ENCODE measurements at places on chromosomes 3 and 15. TPM values are rescaled to one million over a fixed set of nuclear protein-coding genes. Genes with fewer than 3 reads are reported as not detected.

- no peak for DNase-seq
Measured at GRCh38 chr3:154040283-154040682, 80.9 kb upstream of the ARHGEF26 start.

DNA sequence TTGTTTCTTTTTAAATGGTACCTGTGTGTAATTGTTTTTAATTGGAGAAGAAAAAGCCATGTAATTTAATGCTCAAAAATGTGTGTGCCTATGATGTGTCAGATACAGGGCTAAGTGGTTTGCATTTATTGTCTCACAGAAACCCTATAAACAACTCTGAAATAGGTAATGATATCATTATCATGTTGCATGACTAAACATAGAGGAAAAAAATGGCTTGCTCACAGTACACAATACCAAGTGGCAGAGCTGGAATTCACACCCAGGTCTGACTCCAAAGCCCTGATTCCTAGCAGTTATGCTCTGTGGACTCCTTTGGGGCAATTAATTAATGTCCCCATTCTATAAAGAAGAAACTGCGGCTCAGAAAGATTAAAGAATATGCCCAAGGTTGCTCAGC is 237.4 kb upstream of the TRIM42 start:
- no peak for DNase-seq

DNA sequence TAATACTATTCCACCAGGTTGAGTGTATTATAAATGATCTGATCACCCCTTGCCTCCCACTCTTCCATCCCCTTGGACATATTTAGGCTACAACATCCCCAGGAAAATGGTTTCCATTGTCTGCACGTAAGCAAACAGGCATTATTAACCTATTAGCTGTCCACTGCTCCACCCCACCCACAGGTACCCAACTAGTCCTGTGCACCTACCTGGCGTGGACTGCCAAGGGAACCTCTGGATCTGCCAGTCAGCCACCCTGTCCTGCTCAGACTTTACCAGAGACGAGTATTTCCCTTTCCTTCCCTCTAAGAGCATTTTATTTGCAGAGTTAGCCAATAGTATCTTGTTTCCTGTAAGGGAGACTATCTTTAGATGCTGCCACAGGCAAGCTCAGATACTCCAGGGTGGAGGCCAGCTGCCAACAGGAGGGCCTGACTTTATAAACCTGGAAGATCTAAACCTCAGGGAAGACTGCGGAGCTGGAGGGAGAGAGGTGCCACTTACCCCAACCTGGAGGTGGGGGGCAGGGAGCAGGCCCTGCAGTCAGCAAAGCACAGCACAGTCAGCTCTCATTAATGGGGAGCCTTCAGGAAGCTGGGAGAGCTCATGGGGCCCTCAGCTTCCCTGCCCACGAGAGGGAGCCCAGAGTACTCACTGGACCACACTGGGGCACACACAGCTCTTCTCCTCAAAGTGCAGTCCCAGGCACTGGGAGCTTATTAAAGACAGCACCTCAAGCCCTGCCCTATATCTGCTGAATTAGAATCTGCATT is at the start of gene CX3CR1:
Gene CX3CR1 (minus strand): TSS at position 292 of the 773 bp plus-strand sequence. CDS start 13,527 bp downstream, outside the sequence.
- no peak for DNase-seq

GRCh38 chr3:50167841-50168209 is 12.7 kb downstream of the SEMA3F start:
- DNase-seq = no peak

DNA sequence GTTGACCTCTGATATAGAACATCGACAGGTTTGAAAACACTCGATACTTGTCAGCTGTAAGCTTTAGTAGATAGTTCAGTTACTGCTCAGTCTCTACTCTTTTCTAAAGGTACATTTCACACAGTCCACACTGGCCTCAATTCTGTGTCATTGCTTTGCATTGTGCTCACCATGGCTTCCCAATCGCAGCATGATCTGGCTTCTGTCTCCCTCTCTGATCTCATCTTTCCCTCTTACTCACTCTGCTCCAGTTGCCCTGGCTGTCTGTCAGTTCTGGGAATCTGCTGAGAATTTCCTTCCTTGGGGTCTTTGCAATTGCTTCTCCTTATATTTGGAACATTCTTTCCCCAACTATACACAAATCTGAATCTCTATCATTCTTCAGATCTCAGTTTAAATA is 80.6 kb downstream of the GTF2E1 start:
- DNase-seq = no peak

DNA sequence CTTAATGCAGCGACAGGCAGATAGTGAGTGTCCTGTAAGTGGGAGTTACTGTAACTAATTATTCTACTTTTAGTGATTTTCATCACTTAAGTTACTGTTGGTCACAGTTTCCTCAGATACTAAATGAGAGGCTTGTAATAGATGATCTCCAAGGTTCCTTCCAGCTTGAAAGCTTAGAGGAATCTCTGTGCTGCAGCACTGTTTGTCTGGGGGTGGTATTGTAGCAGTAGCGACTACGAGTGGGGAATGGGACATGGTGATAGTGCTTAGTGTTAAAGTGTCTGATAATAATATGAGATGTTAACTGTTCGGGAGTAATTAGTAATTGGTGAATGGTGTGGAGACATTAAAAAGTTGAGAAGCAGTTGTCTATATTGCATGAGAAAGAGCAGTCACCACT is 12.4 kb downstream of the PPP4R2 start:
- DNase-seq = no peak

GRCh38 chr3:20245781-20246180 is 59.8 kb upstream of the SGO1 start:
- DNase-seq = no peak

GRCh38 chr3:34377961-34378360 is 579.5 kb downstream of the PDCD6IP start:
- DNase-seq = no peak

DNA sequence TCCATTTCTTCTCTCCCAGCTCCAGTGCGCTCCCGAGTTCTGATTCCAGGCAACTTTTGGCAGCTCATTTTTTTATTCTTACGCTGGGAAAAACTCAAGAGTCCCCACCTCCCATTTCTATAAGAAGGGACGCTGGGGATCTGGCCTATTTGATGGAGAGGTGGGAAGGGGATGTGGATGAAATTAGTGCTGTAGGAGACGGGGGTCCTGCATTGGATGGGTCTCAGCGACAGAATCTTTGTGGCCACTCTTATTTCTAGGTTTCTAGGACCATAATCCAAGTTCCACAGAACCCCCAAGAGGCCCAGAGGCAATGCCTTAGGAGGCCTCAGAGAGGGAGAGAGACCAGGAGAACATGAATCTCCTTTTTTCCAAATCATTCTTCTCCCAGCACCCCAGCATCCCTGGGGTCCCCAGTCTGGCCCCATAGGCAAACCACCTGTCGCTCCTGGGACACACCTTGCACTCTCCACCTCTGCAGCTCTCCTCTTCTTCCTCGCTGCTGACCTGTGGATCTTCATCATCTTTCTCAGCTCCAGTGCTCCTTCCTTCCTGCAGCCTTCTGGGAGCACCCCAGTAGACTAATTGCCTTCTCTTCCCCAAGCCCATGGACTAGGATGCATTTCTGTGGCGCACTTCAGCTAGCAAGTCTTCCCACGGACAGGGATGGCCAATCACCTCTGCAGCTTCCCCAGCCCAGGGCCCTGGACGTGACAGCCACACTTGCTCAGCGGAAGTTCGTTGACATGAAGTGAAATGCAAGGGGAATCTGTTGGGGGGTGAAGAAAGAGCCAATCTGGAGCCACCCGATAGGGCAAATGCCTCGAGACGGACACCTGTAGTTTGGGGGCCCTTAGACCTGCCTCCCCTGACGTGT is 100.1 kb upstream of the ALDH1A3 start:
- no peak for DNase-seq

DNA sequence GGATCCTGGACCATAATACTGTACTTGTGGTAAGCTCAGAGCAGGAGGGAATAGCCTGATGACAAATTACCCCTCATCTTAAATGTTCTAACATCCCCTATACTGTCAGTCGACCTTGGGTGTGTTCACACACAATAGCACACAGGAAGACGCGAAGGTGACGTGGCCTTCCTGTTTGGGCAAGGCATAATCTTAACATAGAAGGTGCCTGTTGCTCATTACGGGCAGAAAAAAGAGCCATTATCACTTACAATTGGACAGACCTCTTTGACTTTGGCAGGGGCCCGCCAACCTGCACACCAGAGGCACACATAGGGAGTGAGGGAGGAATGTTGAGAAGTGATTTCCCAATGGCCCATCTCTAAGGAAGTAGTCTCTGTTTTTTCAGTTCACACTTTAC is 144.2 kb downstream of the ANO10 start:
- DNase-seq = no peak

DNA sequence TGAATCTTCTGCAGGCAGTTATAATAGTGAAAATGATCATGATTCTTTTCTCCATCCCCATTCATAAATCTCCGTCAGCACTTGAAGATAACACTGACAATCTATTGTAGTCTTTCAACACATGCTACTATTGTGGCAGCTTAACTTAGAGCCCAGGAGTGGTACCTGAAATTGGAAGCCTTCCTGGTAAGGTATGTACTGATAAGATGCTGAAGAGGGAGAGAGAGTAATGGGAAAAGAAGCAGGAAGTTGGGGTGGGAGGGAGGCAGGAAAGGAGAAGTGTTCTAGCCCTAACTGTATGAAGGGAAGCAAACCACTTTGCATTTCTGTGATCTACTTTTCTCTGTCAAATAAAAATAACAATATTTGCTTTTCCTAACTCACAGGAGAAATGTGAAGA is 197.4 kb upstream of the RORA start:
- no peak for DNase-seq

DNA sequence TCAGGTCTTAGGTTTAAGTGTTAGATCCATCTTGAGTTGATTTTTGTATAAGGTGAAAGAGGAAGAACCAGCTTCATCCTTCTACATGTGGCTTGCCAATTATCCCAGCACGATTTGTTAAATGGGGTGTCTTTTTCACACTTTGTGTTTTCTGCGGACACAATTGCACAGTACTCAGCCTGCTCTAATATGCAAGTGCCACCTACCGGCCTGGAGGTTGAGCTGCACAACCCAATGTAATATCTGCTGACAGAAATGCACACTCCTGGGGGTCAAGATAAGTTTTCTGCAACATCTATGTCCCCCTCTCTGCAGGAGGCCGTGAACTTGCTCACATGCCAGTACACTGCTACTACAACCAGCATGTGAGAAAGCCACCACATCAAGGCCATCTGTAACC is 791.9 kb upstream of the ROBO1 start:
- DNase-seq = no peak

GRCh38 chr3:25727316-25727715 is 55.9 kb downstream of the NGLY1 start:
- DNase-seq = no peak

GRCh38 chr3:181362378-181362777 is 349.3 kb upstream of the SOX2 start:
- no peak for DNase-seq

DNA sequence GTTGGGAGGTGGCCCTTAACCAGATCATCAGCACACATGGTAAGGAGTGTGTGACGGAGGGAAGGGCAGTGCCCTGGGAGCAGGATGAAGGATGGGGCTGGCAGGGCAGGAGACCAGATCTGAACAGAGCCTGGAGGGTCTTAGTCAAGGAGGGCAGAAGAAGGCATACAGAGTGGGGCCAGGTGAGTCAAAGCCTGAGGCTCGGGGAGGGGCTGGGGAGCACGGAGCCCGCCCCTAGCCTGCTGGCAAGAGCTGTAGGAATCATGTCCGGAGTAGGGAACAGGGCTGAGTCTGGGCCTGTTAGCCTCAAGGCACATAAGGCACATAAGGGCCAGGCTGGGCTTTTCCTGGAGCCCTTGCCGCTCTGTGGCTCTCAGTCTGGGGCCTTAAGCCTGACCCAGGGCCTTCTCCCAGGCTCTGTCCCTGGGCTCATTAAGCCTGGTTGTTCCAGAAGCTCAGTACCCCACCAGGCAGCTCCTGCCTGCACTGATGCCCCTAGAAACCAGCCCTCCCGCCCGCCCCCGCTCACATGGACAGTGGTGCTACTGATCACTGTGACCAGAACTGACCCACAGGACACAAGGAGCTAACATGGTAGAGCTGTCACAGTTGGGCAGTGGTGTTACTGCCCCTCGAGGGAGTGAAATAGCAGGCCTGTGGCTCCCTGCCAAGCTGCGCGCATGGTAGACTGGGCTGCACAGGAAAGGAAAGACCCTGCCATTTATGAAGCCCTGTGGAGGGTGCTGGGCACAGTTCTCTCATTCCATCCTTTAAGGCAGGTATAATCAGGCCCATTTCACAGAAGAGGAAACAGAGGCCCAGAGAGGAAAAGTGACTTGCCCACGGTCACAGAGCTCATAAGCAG is 14.6 kb downstream of the ISG20 start:
- no peak for DNase-seq

- DNase-seq = no peak
Measured at GRCh38 chr15:57762302-57762701, 55.8 kb downstream of the POLR2M start.

- DNase-seq = no peak
Measured at GRCh38 chr15:95591886-95592285, 738.6 kb upstream of the NR2F2 start.

DNA sequence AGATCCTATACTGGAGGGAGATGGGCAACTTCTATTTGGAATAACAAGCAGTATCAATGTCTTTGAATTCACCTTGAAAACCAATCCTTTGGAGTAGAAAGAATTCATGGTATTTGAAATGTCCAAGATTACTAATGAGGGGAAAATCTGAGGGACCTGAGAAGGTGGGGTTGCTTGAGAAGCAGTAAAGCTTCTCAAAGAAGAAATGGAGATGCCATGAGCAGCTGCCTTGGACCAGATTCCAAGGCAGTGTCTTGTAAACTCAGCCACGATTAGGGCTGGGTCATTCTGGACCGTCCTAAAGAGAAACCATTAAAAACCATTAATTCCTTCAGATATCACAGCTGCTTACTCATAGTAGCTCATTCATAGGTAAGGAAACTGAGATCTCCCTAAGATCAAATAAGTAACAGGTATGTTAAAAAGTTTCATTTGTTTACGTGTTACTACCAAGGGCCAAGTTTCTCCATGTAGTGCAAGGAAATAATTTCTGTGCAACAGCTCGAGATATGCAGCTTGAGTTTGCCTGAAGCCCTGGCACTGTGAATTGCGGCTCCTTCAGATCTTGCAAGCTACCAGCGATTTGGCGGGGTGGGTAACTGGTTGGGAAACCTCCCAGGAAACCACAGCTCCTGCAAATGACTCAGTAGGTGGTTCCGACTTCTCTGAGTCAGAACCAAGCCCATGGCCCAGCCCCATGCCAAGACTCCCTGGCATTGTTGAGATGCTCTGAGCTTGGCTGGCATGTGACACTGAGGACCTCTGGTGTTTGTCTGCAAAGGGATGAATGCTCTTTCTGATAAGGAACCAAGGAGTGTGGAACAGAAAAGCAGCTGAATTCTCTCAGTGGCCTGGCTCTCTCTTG is 296.8 kb downstream of the RORA start:
- DNase-seq = peak; percentile 35

- no peak for DNase-seq
Measured at GRCh38 chr3:177596248-177596815, 399.1 kb upstream of the TBL1XR1 start.

Gene ACTR8
- 39.2 TPM for total RNA-seq

All from H9 (cell line).